ENCODE measurements at places on chromosomes 5 and 9. TPM values are rescaled to one million over a fixed set of nuclear protein-coding genes. Genes with fewer than 3 reads are reported as not detected.

Gene POLR1E
- 32.8 TPM for total RNA-seq

Gene SLC45A2
- total RNA-seq: not detected

Gene GFRA3
- not detected for total RNA-seq

Gene FOXD4
- total RNA-seq: 0.05 TPM

Gene FIBCD1
- 36.2 TPM for total RNA-seq

Gene CNTLN
- total RNA-seq: 11.3 TPM

Gene PCSK1
- 1.5 TPM for total RNA-seq

Gene PFDN1
- 145 TPM for total RNA-seq

Gene FRMD3
- 5.0 TPM for total RNA-seq

Gene MOB3B
- total RNA-seq: 0.15 TPM

Gene CFAP157
- not detected for total RNA-seq

Gene PPP3R2
- total RNA-seq: not detected

Gene CARD9
- 0.05 TPM for total RNA-seq

Gene GPX3
- 68.5 TPM for total RNA-seq

Gene DBH
- total RNA-seq: not detected

Gene COMMD10
- 38.7 TPM for total RNA-seq

Gene CNTNAP3B
- 0.62 TPM for total RNA-seq

Gene BSPRY
- total RNA-seq: not detected

Gene DIRAS2
- not detected for total RNA-seq

Gene SLC36A3
- total RNA-seq: not detected

Gene GABRG2
- not detected for total RNA-seq

Gene AFAP1L1
- 9.1 TPM for total RNA-seq

All from M059J (cell line).